Bone marrow (tissue), 2 donors: ENCODE measurements at places on chromosomes 1 and 21.

DNA sequence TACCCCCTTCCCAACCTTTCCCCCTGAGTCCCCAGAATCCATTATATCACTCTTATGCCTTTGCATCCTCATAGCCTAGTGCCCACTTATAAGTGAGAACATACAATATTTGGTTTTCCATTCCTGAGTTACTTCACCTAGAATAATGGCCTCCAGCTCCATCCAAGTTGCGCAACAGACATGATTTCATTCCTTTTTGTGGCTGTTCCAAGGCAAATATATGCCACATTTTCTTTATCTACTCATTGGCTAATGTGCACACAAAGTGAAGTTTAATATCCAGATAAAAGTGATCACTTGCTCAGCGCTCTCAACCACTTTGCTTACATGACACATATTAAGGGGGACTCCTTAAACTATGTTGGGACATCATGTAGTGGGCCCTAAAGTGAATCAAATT is 72.4 kb upstream of the TIAM1 start:
- no peak for DNase-seq

GRCh38 chr1:89298461-89298860 is 25.8 kb upstream of the GBP5 start:
- DNase-seq: no peak

DNA sequence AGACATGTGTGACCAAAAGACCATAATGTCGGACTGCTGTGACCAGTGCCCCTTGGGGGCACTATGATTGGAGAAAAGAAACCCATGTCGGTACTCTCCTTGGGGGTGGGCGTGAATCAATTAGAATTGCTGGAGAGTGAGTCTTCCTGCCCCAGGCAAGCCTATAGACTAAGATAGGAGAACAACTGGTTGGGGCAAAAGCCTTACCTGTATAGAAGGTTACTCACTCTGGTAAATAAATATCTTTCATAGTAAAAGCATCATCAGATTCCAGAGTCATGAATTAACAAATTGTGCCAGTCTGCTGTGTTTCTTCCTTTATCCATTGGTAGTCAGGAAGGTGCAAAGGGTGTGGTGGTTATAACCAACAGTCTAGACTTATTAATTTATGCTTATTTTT is 2.9 kb upstream of the PTGFRN start:
- no peak for DNase-seq

GRCh38 chr1:156703741-156704140 is 1.6 kb downstream of the CRABP2 start:
- no peak for DNase-seq

DNA sequence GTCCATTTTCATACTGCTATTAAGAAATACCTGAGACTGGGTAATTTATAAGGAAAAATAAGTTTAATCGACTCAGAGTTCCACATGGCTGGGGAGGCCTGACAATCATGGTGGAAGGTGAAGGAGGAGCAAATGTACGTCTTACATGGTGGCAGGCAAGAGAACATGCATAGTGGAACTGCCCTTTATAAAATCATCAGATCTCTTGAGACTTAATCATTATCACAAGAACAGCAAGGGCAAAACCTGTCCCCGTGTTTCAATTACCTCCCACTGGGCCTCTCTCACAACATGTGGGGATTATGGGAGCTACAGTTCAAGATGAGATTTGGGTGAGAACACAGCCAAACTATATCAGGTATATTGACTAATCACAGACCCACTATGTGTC is 370.2 kb upstream of the USP24 start:
- DNase-seq: no peak

DNA sequence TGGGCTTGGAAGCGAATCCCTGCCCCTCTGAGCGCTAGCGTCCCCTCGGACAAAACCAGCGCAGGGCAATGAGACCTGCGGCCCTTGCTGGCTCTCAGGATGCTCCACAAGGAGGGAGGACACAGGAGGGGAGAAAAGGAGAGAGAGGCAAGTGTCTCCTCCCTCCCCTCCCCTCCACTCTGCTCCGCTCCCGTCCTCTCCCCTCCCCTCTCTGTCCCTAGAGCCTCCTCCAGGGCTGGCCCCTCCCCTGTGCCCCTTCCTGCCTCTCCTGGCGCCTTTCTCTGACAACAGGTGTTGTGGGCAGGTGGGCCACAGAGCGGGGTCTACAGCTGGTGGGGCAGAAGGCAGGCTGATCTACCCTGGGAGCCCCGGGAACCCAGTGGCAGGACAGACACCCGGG is 35.2 kb downstream of the TP73 start:
- DNase-seq: no peak

DNA sequence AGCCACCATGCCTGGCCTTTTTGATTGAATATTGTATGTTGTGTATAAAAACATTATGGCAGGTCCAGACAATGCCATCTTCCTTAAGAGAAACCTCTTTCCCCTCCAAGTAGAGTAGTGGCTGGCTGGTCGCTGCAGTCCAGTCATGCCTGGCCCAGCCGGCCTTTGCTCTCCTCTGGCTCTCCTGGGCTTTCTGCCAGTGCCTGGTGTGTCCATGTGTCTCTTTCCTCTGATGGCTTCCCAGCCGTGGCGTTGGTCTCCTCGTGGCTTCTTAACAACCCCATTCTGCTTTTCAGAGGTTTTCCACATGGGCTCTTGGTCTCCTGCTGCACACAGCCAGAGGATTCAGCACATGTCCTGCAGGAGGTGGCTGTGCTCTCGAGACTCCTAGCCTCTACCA is 58.7 kb downstream of the DIP2A start:
- no peak for DNase-seq

- DNase-seq: no peak
These were observed 34.7 kb downstream of the SLC1A7 start for GRCh38 chr1:53107570-53108322.

DNA sequence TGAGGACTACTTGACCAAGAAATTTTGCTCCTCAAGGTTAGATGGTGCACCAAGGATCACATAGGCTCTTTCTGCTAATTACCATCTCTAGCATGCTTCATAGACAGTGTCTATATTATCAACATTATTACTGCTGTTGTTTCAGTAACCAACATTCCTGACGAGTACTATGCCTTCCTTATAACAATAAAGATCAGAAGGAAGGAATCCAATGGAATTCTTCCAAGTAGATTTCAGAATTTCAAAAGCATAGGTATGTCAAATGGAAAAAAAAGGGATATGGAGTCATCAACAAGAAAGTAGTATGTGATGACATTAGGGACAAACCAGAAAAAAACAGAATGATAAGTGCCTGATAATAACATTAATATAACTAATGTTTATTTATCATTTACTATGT is 39.6 kb upstream of the LPGAT1 start:
- no peak for DNase-seq

GRCh38 chr1:92536980-92537884 is 50.5 kb upstream of the GFI1 start:
- DNase-seq: peak; percentile 24
